Esophagus muscularis mucosa (tissue), 4 donors: ENCODE measurements at places on chromosomes 5 and 9. TPM values are rescaled to one million over a fixed set of nuclear protein-coding genes. Genes with fewer than 3 reads are reported as not detected.

- no peak for DNase-seq
These were observed 34.7 kb downstream of the ADAM19 start for GRCh38 chr5:157540707-157541446.

DNA sequence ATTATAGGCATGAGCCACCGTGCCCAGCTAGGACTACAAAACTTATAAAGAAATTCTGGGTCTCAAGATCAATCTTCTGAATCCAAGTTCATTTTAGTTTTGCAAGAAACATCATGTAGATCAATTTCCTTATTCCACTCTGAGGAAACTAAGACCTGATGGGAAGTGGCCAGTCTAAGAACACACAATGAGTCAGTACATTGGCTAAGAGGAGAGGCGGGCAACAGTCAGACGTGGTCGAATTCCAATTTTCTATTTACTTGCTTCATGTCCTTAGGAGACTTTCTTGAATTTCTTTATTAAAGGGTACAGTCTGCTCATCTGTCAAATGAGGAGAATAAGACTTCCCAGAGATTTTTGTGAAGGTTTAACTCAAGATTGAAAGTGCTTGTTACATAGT is 432.1 kb upstream of the BRINP1 start:
- peak; percentile 50 for DNase-seq

Gene EPB41L4B
- 1.4 TPM for total RNA-seq

DNA sequence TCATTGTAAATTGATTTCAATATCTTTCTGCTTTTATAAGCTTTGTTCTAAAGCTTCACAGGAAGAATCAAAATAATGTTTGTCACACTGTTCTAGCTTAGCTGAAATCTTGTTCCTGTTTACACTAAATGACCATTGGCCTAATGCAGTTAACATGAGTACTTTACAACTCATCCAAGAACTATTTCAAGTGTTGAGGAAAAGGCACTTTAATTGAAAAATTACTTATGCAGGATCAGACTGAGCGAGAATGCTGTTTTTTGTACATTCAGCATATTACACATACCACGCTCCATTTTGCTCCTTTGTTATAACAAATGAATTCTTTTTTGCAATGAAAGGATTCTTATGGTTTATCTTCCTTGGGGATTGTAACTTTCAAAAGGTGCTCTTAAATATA is 22.4 kb upstream of the SMIM15 start:
- DNase-seq: no peak

DNA sequence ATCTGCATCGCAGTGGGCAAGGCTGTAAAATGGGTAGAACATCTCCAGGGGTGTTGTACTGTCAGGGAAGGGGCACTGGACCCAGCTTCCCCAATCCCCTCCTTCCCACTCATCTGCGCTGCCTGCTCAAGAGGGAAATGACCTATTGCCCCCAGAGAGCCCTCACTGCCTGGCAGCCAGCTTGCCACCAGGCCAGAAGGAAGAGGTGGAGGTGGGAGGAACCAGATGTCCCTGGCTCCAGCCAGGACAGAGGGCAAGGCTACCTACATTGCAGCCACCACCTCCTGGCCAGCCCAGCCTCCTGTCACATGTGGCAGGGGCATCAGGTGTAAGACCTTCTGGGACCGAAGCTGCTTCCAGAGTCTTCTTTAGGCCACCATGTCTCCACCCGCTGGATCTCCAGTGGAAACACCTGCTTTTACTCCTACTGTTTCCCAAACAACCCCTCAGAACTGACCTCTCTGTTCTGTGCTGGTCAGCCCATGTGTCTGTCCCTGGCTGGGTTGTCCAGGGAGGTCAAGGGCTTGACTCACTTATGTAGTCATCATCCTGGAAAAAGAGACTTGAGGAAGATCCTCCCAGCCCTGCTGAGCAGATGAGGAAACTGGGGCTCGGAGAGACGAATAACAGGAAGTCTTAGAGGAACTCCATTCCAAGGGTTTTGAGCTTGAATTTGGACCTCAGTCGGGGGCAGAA is 42.3 kb downstream of the JADE2 start:
- no peak for DNase-seq

DNA sequence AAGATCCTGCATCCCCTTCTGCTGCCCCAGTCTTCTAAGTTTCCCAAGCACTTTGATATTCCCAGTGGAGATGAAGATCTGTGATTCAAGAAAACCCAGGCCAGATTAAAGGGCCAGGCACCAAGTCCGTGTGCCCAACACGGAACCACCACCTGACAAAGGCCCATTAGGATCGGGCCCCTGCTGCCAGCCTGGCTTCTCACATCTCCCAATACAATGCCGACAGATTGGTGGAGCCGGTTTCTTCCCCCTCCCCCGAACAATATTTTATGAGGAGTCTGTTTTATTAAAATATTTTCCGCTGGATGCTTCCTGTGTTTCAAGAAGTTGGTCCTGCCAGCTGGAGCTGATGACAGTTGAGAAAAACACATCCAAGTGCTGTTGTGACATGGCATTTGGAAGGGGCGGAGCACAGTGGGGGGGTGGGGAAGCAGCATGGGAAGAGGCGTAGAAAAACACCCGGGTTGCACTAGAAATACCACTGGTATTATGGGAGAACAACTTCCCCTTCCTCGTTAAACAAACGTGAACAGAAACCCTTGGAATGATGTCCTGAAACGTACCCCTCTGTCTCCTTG is 45.0 kb downstream of the CRB2 start:
- no peak for DNase-seq

DNA sequence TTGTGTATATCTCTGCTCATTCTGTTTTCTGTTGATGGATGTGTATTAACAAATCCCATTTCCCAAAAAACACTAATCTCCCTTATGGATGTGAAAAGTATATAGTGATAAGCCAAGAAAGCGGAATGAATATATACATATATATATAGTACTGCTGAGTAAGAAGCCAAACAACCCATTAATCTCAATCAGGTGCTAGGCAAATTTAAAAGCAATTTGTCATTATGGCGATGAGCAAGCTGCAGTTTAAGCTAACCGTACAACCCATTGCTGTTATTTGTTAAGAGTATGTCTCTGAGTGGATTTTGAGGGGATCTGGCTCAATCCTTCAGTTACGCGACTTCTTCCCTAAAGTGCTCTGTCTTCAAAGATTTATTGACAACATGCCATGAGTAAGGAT is 640.4 kb upstream of the ARRDC3 start:
- no peak for DNase-seq

DNA sequence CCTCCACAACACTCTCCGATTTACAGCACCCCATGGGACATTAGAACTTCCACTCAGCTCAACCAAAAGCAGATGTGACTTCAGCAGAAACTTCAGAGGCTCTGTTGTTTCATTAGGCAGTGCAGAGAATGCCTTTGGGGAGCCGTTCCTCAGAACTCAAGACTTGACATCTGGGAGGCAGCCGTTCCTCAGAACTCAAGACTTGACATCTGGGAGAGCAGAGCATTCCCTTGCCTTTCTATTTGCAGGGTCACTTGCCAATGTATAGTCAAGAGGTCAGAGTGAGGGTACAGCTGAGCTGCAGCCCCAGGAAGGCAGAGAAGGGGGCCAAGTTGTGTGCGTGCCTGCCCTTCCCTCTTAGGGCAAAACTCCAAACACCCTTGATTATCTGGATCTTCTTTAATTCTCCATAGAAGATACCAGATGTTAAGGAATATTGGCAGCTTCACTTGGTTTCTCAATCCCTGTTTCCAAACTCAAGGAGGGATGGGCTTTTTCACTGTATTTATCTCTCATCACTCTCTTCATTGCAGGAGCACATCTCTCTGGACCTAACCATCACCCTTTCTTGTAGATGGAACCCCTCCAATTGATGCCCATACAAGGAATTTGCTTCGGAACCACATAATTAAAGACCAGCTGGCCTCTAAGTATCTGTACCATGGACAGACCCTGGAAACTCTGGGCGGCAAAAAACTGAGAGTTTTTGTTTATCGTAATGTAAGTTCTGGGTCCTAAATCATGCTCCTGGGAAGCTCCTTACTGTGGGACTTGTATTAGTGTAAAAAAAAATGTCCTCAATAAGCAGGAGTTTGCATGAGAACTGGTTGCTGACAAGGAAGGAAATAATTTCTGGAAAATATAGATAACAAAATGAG is 25.6 kb downstream of the TGFBI start:
- DNase-seq: no peak

Gene LHX3
- total RNA-seq: not detected

Gene UCK1
- total RNA-seq: 63.9 TPM
